ENCODE measurements at places on chromosomes 16 and 17.

- no peak for DNase-seq
Observed at GRCh38 chr17:72338847-72339790, 218.3 kb downstream of the SOX9 start.

DNA sequence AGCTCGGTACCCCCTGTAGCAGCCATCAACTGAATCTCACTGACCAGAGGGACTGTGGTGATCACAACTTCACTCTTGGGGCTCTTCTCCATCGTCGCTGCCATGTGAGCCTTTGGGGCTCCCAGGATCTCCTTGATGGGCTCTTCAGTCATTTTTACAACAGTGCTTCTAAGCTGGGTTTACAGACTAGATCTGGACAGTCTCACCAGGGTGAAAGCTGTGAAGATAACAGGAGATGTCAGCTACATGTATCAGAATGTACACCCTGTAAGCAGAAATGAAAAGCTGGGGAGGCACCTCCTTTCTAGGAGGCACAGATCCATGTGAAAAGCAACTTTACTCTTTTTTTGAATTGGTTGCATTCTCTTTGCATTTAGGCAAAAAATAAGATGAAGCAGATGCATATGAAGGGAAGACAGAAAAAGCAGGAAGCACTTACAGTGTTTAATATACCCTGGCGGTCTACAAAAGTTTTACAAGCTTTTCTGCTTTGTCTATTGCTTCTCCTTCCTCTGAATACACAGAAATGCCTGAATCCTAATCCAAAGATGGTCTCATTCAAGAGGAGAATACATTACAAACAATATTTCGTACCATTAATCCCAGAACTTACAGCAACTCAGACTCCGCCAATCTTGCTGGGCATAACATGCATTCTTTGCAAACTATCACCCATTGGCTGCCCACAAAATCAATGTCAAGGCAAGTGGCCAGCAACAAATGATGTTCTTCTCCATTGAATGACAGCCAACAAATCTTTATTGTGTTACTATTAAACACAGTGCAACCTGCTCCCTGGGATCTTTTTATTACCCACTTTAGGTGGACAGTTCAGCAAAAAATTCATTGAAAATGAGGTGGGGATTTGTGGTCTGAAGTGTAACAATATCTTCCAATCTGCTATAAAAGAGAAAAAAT, 1.5 kb downstream of the TMEM100 start:
- DNase-seq: no peak

- DNase-seq: no peak
Observed at GRCh38 chr17:47266782-47267181, 13.2 kb downstream of the ITGB3 start.

DNA sequence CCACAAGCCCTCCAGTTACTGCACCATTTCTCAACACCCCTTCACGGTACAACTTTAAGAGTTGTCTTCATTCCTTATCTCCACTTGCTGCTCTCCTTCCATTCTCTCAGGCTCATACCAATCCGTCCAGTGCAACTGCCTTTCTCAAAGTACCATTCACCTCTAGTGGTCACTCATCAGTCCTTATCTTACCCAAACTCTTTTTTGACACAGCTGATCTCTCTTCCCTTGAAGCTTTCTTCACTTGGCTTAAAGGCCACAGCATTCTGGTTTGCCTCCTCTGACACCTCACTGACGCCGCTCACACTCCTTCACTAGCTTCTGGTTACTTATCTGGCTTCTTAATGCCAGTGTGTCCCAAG, 24.9 kb downstream of the UBE2G1 start:
- DNase-seq: no peak

DNA sequence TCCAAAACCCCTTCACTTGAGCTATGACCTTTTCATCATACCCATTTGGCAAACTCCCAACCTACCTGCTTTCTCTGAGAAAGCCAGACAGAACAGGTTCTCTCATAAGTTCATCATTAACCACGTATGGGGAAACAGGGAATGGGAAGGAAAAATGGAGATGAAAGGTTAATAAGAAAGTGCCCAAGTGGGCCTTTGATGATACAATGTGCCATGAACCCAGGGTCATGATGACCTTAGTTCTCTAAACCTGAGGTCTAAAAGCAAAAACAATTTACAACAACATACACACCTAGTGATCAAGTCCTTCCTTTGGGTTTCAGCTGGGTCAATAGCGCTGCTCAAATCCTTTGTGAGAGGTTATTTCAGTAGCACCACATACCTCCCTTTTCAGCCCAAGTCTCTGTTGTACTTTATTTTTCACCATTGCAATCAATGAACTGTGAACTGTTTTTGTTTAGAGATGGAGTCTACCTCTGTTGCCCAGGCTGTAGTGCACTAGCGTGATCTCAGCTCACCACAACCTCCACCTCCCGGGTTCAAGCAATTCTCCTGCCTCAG, 14.5 kb upstream of the RANGRF start:
- DNase-seq: no peak

GRCh38 chr17:79623786-79624717, 13.2 kb upstream of the RBFOX3 start:
- no peak for DNase-seq

- no peak for DNase-seq
Observed at GRCh38 chr17:5264893-5265292, 17.2 kb upstream of the RABEP1 start.

DNA sequence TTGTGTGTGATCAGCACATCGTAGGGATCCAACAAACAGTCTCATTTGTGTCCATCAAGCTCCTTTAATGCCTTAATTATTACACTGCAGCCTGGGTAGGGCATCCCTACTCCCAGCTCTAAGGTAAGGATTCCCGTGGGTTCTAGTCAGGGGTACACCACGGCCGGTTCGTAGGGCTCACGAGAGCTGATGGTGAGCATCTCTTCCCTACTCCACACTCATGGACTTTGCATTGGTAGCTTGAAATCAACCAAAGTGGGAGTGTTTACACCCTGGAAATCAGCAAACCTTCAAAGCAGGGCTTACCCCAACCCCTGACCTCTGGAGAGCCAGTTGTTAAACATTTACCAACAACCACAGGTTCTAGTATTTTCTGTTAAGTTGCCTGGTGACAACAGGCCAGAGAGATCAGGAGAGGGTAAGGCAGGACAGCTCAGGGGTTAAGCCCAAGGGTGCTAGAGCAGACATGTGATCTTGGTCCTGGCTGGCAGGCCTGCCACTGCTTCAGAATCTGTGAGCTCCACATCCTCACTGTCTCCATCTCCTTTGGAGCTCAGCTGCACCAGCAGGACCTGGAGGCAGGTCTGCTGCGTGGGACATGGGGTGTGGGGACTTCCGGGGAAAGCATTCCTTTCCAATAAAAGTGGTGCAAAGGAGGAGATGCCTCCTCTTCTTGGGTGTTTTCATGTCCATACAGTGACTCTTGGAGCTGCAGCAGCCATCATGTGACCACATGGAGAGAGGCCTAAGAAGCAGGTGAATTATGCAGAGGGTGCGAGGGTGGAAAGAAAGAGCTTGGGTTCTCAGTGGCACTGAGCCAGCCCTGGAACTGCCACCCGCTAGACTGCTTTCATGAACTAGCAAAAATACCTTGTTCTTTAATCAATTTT, 36.1 kb upstream of the ZCCHC14 start:
- DNase-seq: no peak

GRCh38 chr16:2149630-2150417, 1.4 kb downstream of the RAB26 start:
- DNase-seq: no peak

DNA sequence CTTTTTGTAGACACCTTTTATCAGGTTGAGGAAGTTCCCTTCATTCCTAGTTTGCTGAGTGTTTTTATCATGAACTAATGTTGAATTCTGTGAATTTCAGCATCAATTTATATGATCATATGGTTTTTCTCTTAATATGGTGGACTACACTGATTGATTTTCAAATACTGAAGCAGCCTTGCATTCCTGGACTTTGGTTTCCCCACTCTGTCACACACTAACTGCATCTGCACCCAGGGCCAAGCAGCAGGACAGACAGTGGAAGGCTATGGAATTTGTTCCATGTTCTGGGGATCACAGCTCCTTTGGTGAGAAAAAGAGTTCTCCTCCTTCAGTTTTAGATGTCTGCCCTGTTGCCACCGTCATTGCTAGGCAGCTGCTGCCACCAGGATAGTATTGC, 7.8 kb downstream of the TERF2 start:
- no peak for DNase-seq

DNA sequence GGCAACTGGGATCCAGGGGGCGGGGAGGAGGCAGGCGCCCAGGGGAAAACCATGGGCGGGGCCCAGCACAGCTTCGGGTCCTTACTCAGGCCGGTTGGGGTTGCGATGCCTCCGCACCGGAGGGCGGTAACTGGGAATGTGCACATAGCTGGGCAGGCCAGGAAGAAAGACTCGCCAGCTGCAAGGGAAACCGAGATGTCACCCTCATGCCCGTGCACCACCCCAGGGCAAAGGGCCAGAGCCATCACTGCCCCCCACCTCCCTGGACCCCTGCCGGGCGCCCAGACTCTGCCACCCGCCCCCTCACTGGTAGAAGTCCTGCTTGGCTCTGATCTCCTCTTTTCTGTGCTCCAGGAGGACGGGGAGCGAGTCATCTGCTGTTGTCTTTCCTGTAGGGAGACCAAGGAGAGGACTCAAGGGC, 6.7 kb downstream of the ALOX12B start:
- DNase-seq: no peak

DNA sequence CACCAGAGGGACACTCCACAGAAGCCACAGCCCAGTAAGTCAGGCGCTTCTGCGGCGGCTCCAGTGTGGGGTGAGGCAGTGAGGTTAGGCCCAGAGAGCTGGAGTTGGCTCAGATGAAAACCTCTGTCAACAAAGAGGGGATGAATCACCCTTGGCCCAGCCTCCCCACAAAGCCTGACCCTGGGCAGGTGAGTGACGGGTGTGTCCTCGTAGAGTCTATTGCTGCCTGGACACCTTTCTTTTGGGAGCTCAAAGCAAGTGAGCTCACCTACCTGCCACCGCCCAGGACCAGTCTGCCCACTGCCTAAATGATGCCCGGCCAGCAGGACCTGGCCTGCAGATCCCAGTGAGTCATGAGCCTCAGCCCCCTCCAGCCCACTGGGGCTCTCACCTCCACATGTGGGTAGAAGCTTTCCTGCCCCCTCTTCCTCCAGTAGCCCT, 24.9 kb upstream of the DBNDD1 start:
- DNase-seq: no peak

- no peak for DNase-seq
Observed at GRCh38 chr16:79018650-79019429, 581.7 kb downstream of the MAF start.

DNA sequence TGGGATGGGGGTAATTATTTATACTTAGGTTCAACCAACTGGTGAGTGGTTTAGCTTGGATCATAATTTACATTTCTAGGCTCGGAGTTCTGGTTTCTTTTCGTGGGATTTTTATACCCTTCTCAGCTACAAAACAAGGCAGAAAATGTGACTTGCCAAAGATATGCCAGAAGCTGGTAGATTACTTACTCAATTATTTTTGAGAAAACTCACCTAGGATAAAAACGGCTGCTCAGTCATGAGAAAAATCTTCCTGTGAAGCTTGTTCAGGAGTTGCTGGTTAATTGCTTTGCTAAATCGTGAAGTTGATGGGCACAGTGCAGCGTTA, 1.1 kb downstream of the NDEL1 start:
- DNase-seq: no peak

- DNase-seq: no peak
Observed at GRCh38 chr17:56773124-56773523, 60.6 kb downstream of the C17orf67 start.
